Uterine smooth muscle cell (primary cell): ENCODE measurements at places on chromosomes 2 and 18. TPM values are rescaled to one million over a fixed set of nuclear protein-coding genes. Genes with fewer than 3 reads are reported as not detected.

ZNF385B gene
- total RNA-seq = not detected in 2 replicates

OLA1 gene
- 103 and 124 TPM in 2 replicates for total RNA-seq

PAIP2B gene
- 1.1 and 1.6 TPM in 2 replicates for total RNA-seq

CNDP1 gene
- total RNA-seq = 0.12 TPM in 1 of 2 replicates, not detected in the other

NT5C1B gene
- total RNA-seq = 0.33 TPM in 1 of 2 replicates, not detected in the other

PMAIP1 gene
- total RNA-seq = 67.4 and 71.5 TPM in 2 replicates

CREG2 gene
- 3.9 and 5.2 TPM in 2 replicates for total RNA-seq

COLEC11 gene
- under 0.01 TPM in 1 of 2 replicates, not detected in the other for total RNA-seq

UGT1A3 gene
- total RNA-seq = not detected in 2 replicates

GRHL1 gene
- under 0.01 and 0.37 TPM in 2 replicates for total RNA-seq

ANKRD62 gene
- not detected in 2 replicates for total RNA-seq

ZNF397 gene
- 14.2 and 19.7 TPM in 2 replicates for total RNA-seq

DLGAP1 gene
- 0.12 and 0.33 TPM in 2 replicates for total RNA-seq

CAPN14 gene
- total RNA-seq = 0.11 and 0.12 TPM in 2 replicates

ZCCHC2 gene
- 5.6 and 8.2 TPM in 2 replicates for total RNA-seq

TNFAIP6 gene
- total RNA-seq = 67.4 and 190 TPM in 2 replicates

ARHGAP25 gene
- total RNA-seq = 1.1 and 3.7 TPM in 2 replicates

HOXD12 gene
- total RNA-seq = 0.33 and 0.37 TPM in 2 replicates
